ENCODE measurements at places on chromosomes 5 and 9. TPM values are rescaled to one million over a fixed set of nuclear protein-coding genes. Genes with fewer than 3 reads are reported as not detected.
A peak's percentile ranks its signal among the peaks of the same experiment; 100 is the strongest.

The CDC37L1 gene
- total RNA-seq, result 23.6 TPM

DNA sequence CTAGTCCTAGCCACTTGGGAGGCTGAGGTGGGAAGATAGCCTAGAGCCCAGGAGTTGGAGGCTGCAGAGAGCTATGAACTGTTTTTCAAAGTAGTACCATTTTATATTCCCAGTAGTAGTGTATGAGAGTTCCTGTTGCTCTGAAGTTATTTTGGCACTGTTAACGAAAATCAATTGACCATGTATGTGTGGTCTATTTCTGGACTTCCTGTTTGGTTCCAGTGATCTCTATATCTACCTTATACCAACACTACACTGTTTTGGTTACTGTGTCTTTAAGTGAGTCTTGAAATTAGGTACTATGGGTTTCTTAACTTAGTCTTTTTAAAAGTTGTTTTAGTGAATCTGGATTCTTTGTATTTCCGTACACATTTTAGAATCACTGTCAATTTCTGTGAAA, 13.6 kb downstream of the SLF1 start:
- H3K4me3 ChIP-seq, result no peak overlapping the region
- no peak for DNase-seq
- H3K27ac ChIP-seq, result no peak overlapping the region
- H3K36me3 ChIP-seq, result peaks cover 11% of the 10 kb centered on the region
- H3K4me1 ChIP-seq, result no peaks in the 10 kb centered on the region

DNA sequence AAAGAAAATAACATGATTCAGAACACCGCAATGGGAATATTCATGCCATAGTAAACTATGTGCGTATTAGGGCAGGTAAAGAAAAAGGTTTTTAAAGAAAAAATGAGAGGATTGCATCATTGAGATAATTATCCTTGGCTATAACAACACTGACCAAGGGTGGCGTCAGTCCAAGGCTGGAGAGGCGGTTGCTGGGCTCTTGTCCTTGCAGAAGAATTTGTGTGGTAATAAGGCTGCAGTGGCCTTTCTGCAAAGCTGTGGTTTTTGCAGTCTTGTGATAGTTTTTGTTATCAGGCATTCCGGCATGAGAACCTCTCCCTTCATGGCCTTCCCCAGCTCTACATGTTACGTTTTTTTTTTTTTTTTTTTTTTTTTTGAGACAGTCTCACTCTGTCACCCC, 14.0 kb downstream of the BOD1 start:
- H3K27me3 ChIP-seq, result no peaks in the 10 kb centered on the region
- peaks cover 22% of the 10 kb centered on the region for H3K36me3 ChIP-seq
- DNase-seq, result peak; percentile 81

The SRD5A1 gene
- total RNA-seq, result 8.0 TPM

DNA sequence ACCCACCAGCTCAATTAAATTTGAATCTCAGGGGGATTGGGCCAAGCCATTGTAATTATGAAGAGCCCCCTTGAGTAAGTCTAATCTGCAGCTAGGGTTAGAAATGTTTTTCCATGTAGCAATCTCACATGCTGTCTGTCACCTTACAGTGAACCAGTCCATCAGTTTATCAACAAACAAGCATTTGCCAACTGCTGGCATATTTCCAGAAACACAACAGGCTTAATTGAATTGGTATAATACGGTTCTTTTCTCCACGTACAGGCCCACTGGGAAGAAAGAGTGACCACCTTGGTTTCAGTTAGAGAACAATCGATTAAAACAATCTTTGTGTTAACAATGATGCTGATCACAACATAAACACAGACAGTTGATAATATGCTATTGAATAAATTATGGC, 67.4 kb downstream of the NSUN2 start:
- H3K4me1 ChIP-seq, result no peaks in the 10 kb centered on the region
- H3K4me3 ChIP-seq, result no peak overlapping the region
- H3K27ac ChIP-seq, result no peak overlapping the region
- no peaks in the 10 kb centered on the region for H3K36me3 ChIP-seq
- H3K27me3 ChIP-seq, result no peaks in the 10 kb centered on the region
- DNase-seq, result no peak

Data from upper lobe of right lung (tissue), 1 donor.